ENCODE measurements at places on chromosomes 7 and 10.
A peak's percentile ranks its signal among the peaks of the same experiment; 100 is the strongest.

DNA sequence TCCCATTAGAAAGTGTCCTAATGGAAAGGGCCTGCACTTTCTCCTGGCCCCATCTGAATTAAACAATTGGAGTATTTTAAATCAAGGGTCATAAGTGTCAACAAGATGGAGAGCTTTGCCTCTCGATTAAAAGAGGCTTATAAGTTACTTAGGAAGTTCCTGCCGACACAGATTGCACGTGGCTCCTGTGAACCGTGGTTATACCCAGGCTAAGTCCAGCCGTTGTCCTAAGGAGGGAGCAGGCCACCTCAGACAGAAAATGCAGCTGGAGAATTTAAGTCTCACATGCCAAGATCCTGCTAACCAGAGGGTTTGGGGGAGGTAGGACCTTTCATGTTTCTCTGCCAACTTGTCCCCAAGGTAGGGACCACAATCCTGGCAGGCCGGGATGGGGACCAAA, 626.5 kb upstream of the GALNT17 start:
- no peak for DNase-seq

- no peak for DNase-seq
Measured at GRCh38 chr10:121138112-121138860, 287.1 kb downstream of the WDR11 start.

DNA sequence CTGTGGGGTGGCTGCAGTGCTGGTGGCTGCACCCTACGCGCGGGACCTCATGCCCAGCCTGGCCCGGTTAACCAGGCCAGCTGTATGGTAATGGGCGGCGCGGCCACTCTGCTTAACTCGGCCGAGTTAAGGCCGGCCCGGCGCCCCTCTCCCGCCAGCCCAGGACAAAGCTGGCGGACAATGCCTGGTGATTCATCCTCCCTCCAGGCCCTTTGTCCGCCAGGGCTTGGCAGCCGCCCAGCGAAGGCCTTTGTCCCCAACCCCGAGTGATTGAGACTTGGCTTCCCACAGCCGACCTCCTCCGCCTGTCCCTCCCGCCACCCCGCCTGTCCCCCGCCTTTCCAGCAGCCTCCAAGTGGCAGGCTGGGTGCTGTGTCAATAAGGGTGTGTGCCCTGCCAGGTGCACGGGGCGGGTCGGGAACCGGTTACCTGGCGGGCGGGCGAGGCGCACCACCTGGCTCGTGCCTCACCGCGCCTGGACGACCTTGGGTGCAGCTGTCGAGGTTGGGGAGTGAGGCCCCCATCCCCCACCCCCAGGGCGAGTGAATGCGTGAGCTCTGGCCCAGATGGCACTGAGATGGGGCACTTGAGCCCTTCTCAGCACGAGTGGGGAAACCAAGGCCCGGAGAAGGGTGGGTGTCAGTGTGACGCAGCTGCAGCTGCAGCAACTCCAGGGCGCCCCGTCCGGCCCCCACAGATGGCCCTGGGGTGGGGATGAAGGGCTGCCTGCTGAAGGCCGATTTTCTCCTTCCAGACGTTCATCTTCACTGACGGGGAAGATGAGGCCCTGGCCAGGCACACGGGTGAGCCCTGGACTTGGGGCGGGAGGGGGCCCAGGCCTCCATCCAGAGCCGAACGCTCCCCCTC, 4.6 kb downstream of the LFNG start:
- peak; percentile 64 for DNase-seq

GRCh38 chr10:51119441-51119840, 45.2 kb downstream of the PRKG1 start:
- DNase-seq: no peak

GRCh38 chr10:114045136-114046086, 1.7 kb downstream of the ADRB1 start:
- DNase-seq: peak; percentile 32

DNA sequence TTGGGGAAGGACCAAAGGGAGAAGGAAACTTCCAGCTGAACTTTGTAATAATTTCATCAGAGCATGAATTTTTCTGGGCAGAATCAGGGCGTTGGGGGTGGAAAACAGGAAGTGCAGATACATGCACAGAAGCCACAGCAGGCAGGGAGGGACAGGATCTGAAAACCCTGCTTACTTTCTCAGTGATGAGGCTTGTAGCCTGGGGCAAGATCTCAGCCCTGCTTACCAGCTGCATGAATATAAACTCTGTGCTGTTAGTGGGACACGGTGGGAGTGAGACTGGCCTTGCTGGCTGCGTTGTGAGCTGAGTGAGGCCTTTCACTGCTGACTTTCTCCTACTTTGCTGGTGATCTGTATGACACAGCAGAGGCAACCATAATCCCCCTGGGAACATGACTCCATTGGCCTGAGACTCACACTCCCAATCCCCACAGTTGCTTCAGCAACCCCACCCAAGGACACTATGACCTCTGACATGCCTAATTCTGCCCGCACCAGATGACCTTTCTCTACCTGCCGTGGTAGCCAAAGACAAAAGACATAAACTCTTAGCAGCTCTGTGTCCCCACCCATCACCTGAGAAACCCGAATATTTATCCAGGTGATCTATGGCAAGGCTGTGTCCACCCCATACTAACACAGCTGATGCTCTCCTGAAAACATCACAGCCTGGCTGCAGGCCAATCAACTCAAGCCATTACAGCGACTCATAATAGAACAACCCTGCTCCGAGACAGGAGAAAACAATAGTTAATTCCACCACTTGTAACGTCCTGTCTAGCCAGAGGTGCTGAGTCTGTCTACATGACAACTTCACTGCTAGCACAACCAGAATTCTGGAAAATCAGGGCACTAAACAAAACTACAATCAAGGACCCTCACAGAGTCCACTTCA, 190.7 kb upstream of the CHRM2 start:
- no peak for DNase-seq

DNA sequence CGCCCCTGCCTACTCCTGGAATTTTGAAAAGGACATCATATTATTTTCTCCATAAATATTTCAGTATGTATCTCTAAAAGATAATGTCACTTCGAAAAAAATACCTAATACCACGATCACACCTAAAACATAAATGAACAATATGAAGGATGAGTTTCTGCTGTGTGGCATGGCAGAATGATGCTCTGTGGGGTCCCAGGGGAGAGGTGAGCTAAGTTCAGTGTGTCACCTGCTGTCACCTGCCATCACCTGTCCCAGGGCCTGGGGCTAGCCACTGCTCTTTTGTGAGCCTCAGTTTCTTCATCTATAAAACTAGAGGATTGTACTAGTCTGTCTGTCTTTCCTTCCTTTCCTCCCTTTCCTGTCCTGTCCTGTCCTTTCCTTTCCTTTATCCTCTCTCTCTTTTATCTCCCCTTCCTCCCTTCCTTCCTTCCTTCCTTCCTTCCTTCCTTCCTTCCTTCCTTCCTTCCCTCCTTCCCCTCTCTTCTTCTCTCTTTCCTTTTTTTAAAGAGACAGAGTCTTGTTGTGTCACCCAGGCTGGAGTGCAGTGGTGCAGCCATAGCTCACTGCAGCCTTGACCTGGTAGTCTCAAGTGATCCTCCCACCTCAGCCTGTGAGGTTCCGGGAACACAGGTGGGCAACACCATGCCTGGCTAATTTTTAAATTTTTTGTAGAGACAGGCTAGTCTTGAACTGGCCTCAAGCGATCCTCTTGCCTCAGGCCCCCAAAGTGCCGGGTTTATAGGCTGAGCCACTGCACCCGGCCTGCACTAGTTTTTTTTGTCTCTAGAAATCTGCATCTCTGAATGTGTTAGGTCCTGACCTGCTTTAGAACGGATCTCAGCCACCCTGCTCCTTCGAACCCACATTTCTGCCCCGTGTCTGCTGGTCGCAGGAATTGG, 43.1 kb downstream of the CUX1 start:
- DNase-seq: no peak

GRCh38 chr7:97499204-97499603, 232.7 kb upstream of the TAC1 start:
- peak; percentile 55 for DNase-seq

DNA sequence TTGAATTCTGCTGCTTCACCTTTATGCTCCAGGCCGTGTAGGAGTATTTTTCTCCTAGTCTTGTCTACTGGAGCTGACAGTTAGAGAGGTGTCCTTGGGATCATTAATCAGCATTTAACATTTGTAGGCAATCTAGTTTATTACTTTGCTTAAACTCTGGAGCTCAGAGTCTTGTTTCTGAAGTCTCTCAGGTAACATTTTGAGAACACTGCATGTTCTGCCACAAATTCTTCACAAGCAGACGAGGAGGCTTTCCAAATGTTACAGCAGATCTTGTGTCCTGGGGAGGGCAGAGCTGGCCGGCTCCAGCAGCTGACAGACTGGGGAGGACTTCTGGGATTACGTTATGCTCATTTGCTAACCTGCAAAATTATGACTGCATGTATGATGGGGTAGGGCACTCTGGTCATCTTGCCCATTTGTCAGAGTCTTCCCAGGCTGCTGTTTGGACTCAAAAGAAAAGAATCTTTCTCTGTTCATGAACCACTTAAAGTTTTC, 50.5 kb downstream of the GALNT17 start:
- no peak for DNase-seq

DNA sequence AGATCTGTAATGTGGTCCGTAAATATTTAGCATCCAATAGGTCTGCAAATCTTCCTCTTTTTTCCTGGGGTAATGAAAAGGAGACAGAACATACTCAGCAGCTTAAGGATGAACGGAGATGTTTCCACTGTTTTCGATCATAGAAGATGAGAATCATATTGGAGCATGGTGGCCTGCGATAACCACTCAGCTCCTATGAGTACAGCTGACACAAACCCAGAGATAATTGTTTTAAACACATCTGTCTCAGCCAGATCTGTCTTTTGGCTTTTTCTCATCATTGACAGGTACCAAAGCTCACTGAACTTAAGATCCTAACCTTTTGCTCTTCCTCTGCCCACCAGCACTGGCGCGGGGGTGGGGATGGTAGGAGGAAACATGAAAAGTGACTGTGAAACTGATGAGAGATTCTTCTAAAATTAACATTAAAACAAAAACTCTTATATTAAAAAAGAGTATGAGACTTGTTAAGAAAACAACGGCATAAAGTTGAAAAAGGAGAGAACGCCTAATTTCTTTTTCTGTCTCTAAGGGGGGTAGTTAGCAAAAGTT, 71.0 kb downstream of the SVOPL start:
- no peak for DNase-seq

- no peak for DNase-seq
Measured at GRCh38 chr10:21511946-21512572, 13.4 kb downstream of the SKIDA1 start.

DNA sequence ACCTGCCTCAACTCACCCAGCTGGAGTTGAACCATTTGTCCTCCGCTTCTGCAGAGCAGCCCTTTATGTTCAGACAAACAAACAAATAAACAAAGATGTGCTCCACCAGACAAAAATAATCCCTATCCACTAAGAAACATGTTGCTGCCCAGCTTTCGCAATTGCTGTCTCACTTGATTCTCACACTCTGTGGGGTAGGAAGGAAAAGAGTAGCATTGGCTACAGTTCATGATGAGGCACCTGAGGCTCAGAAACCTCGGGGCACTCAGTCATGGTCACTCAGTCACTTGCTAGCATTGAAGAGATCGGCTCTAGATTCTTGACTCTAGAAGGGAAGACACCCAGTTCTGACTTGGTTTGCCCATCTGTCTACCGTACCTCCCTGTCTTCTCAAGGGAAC, 88.0 kb upstream of the ZMIZ1 start:
- no peak for DNase-seq

- no peak for DNase-seq
Measured at GRCh38 chr10:101959346-101959916, 96.5 kb downstream of the ARMH3 start.

- DNase-seq: peak; percentile 83
Measured at GRCh38 chr7:82740246-82740848, 296.8 kb upstream of the CACNA2D1 start.

- peak; percentile 31 for DNase-seq
Measured at GRCh38 chr7:42661312-42661711, 250.6 kb downstream of the C7orf25 start.

DNA sequence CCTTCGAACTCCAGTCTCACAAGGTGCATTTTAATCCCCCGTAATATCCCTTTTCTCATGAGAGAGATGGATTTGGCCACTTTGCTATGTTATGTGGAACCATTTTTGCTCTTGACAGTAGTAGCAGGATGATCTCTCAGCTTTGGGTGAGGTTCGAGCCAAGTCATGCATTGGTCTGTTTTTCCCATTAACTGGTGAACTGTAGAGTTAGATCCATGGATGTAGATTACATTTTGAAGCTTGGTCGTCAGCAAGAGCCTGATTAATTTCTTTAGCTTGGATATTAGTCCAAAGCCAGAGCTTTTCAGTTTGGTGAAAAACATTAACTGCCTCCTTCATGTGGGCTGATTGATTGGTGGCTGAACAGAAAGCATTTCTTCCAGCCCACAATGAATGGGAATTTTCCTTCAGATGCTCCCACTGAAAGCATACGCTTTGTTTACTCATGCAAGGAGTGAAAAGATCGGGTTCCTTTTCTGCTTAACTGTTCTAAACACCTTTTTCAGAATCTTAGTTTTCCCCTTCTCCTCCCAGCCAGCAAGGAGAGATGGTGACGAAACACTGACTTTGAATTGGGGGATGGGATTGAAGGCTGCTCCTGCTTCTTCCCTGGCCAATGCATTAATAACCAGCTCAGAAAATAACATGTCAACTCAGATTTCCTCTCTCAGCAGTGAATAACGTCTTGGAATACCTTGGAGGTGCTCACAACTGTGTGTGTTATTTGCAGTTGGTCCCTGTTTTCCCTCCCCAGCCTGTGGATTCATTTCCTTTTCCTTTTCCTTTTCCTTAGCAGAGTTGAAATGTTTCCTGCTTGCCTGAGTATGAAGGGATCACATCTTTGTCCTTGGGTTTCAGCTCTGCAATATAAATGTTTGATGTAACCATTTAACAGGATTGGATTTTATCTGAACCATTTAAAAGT, 351.8 kb upstream of the FZD8 start:
- no peak for DNase-seq

GRCh38 chr10:8375137-8375536, 320.6 kb downstream of the GATA3 start:
- no peak for DNase-seq

DNA sequence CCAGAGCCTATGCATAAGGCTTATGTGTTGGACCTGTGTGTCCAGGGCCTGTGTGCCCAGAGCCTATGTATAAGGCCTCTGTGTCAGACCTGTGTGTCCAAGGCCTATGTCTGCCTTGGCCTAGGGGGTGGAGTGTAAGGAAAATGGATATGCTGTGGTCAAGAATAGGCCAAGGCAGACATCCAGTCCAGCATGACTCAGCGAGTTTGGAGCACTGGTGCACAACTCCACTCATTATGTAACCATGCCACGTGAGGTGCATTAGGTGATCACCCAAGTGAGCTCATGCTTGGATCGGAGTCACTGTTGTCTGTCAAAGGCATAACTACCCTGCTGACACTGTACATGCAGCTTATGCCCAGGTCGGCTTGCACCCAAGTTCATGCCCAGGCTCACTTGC, 238.9 kb downstream of the CACNA2D1 start:
- DNase-seq: peak; percentile 50

Data from ACHN (cell line).